ENCODE measurements at places on chromosomes 6 and 20.
A peak's percentile ranks its signal among the peaks of the same experiment; 100 is the strongest.

DNA sequence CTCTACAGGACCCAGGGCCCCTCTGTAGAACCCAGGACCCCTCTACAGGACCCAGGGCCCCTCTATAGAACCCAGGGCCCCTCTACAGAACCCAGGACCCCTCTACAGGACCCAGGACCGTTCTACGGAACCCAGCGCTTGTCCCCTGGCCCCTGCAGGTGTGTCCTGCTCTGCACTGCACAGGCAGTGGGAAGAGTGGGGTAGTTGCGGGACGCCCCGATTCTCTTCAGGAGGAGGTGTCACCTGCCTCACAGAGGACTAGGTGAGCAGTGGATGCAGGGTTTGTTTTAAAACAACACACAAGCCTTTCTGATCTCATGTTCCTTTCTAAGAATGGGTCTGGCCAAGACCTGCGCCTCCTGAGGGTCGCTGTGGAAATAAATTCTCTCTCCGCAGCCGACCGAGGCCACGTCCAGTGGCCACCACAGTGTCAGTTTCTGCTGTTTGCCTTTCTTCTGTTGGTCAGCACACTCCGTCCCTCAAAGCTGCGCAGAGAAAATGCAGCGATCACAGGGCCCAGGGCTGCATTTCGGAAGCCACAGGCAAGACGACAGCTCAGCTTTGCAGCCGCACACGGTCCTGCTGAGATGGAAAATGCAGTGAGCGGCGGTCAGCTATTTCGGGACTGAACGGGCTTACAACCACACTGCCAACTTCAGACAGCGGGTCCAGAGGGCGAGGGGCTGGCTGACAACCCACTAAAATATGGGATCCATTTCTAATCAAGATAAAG is 135.2 kb downstream of the DLL1 start:
- no peak for DNase-seq

DNA sequence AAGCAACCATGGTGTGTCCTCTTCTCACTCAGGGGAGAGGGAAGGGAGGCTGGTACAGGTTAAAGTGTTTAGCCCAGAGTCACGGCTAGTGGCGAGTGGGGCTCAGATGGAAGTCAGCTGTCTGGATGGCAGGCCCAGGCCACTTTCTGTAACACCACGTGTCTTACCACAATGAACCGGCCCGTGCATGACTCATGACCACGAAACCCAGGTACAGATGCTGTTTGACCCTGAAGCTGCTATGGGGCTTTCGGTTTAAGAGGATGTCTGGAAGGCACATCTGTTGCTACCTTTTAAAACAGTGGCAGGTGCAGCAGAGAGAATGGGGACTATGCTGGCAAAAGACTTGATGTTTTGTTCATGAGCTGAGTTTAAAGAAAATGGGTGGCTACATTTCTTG is 36.5 kb upstream of the MPC1 start:
- no peak for DNase-seq

- peak; percentile 91 for DNase-seq
Observed at GRCh38 chr6:31734821-31735406, 1.4 kb downstream of the CLIC1 start.

- no peak for DNase-seq
Observed at GRCh38 chr6:105330913-105331312, 72.0 kb downstream of the PREP start.

DNA sequence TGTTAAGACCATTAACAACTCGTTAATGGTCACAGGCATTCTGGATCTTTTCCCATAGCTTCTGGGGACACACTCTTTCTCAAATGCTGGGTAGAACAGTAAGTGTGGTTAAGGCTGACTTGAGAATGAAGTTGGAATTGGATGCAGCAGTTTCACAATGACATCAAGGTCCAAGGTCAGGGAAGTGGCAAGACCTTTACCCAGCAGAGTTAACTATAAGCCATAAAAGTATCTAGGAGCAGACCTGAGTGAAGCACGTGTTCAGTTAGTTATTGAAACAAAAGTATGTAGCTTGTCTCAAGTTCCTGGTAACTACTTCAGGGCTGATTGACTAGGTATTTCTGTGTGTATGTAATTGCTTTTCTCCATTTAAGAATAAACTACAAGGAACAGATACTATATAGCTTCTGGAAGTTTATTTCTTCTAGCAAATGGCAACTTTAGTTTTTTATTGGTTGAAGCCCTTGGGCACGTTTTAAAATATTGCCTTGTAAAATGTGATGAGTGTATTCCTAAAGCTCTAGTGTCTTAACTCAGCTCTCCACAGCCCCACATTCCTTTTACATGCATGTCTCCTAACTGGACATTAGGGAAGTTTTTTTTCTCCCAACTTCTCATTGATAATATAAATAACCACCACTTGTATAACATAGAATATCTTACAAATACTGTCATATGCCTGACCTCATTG is 479.0 kb upstream of the CITED2 start:
- DNase-seq, result no peak

DNA sequence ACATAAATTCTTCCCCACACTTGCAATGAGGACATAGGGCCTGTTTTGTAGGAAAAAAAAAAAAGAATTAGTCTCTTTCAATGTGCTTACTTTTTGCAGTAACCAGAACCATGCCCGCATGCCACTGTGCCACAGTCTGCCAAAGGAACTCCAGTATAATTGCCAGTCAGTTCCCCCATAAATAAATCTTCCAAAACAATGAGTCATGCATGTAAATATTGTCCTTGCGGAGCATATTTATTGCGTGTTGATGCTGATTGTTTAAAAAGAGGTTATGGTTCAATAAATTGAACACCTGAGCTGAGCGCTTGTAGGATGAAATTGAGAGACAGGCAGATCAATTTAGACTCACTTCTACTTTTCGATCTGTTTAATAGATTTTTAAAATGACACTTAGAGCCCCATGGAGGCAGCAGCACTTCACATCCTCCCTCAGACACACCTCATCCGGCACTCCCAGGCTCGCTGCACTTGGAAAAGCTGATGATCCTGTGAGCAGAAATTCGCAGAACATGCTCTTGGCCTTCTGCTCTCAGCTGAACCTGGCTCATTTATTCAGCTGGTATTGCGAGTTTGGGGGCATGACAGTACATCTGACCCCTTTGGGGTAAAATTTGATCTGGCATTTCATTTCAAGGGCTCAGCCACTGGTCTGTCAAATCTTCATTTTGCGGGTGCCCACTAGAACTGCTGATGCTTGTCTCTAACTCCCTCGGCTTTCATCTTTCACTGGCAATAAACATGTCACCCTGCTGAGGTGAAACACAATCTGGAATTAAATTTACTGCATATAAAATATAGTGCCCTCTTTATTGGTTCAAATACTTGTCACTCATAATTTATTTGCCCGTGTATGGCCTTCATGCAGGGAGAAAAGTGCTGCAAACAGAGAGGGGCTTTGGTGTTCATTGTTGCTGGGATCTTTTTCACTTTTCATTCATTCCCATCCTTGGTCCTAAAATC is 371.1 kb upstream of the POU3F2 start:
- DNase-seq, result no peak

- DNase-seq, result no peak
Observed at GRCh38 chr6:73870907-73871306, 174.9 kb downstream of the CD109 start.

DNA sequence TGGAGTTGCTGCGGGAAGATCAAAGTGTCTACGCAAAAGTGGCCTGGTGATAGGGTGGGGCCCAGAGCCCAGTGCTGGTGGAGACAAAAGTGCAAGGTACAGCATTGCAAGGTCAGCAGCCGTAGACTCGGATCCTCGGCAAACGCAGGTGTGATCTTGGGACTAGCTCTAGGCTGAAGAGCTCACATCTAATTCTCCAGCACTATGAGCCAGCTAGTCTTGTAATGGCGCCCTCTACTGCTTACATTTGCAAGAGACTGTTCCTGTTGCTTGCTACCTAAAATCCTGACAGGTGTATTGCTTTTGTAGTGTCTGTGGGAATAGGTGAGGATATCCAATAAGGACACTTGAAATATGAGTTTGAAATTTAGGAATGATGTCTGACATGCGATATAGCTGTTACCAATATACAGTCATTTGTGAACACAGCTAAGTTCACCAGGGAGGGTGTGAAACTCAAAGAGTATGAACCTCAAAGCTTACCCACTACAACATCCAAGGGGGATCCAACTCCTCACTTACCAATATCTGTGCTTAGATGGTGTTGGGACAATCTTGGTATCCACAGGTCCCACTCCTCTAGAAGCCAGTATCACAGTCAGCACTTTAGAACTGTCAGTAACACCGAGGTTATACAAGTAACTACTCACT is 58.4 kb downstream of the PDE7B start:
- DNase-seq, result peak; percentile 32

DNA sequence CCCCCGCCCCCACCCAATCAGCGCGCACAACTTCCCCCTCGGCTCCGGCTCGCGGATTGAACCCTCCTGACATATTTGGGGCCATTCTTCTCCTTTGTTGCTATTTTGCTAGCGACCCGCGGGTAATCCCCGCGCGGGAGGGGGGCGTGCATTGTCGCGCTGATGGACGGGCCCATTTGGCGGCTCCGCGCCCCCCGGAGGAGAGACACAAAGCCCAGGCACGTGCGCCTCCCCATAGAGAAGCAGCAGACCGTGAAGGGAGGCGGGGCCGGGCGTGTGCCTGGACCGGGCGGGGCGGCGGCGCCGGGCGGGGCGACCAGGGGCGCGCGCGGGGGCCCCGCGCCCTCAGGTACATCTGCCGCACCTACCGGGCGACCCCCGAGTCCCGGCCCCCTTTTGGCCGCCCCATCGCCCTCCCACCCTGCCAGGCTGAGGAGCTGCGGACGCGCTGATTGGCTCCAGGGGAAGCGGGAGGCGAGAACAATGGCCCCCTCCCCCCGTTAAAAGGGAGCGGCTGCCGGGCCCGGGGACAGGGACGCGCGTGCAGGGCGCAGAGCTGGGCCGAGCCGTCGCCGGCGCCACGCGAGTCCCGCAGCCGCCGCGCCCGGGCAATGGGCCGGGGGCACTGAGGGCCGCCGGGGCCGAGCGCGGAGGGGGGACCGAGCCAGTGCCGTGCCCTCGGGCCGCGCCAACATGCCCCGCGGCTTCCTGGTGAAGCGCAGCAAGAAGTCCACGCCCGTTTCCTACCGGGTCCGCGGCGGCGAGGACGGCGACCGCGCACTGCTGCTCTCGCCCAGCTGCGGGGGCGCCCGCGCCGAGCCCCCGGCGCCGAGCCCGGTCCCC is at the start of gene INSM1:
TSS of gene INSM1 (plus strand) at position 530 of the 843 bp plus-strand sequence. CDS start at position 694, 164 bp downstream.
- DNase-seq, result no peak

- no peak for DNase-seq
Observed at GRCh38 chr6:38152620-38153019, 333.1 kb downstream of the ZFAND3 start.

DNA sequence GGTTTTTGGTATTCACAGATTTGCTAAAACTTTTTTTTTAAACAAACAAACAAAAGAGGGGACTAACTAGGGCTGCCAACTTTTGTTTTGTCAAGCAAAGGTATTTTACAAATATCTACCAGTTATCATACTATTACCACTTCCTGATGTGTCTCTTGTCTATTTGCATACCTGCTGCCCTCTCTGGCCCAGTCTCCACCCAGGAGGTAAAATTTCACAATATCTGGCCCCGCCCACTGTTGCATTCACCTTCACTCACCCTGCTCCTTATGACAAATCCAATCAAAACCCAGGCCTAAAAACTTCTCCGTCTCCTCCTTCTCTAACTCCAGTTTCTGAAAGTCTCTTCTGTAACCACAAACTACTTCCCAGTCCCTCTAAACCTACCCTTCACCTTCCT is 82.2 kb downstream of the TRERF1 start:
- no peak for DNase-seq

DNA sequence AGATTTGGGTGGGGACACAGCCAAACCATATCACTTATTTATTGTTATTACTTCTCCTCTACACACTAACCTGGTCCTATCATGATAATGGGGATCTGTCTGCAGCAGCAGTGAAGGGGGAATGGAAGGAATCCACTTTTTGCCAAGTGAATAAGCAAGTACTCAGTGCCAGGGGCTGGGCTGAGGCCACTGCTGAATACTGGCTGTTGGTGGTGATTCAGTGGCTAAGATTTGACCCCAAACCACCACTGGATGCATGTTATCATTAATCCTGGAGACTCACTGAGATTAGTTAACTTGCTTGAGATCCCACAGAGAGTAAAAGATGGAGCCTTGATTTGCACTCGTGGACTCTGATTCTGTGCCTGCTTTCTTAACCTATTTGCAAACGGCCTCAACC is 127.7 kb downstream of the TSHZ2 start:
- no peak for DNase-seq

- no peak for DNase-seq
Observed at GRCh38 chr6:1346558-1347091, 34.7 kb downstream of the FOXQ1 start.

DNA sequence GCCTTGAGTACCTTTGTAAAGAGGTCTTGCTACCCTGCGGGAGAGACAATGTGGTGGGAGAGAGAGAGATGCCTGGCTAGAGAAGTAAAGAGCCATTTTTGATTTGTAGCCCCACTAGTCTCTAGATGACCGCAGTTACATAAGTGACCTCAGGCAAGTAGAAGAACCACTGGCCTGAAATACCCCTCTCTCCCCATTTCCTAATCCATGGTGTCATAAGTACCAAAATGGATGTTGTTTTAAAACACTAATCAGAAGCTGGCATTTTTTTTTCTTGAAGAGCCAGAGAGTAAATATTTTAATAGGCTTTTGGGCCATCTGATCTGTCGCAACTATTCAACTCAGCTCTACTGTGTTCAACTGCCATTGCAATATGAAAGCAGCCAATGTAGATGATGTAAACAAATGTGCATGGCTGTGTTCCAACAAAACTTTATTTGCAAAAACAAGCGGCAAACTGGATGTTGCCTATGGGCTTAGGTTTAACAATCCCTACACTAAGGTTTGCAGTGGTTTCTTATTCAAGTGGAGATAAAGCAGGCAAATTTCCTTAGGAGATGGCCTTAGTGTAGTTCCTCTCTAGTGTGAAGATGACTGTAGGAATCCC is 36.5 kb downstream of the RARS2 start:
- no peak for DNase-seq

DNA sequence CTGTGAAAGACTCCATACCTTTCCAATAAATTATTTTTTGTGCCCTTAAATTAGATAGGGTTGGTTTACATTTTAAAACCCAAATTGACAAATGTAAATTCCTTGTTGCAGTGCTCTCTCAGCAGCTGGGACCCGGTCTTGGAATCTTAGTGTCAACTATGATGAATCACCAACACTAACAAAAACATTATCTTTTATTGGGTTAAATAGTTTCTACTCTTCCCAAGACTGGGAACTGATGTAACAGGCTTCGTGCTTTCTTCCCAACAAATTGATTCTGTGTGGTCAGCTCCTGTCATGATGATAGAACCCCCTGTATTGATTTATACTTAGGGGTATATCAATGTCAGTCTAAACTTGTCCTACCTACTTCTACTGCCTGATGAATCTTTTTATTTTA is 23.2 kb upstream of the AHI1 start:
- no peak for DNase-seq

Measured in RKO (cell line).